ENCODE measurements at places on chromosomes 7 and 10. TPM values are rescaled to one million over a fixed set of nuclear protein-coding genes. Genes with fewer than 3 reads are reported as not detected.

- DNase-seq: no peak
These were observed 679.3 kb upstream of the IGFBP3 start for GRCh38 chr7:46600340-46600739.

GRCh38 chr7:102473271-102473991 lies 5.3 kb downstream of the POLR2J start:
- DNase-seq: peak; percentile 38

TMEM236 gene
- total RNA-seq: 0.11 TPM

- DNase-seq: no peak
These were observed 27.0 kb downstream of the RAPGEF5 start for GRCh38 chr7:22329816-22330524.

ATRNL1 gene
- total RNA-seq: 17.6 TPM

OR2A1 gene
- total RNA-seq: not detected

LRRC18 gene
- total RNA-seq: not detected

DNA sequence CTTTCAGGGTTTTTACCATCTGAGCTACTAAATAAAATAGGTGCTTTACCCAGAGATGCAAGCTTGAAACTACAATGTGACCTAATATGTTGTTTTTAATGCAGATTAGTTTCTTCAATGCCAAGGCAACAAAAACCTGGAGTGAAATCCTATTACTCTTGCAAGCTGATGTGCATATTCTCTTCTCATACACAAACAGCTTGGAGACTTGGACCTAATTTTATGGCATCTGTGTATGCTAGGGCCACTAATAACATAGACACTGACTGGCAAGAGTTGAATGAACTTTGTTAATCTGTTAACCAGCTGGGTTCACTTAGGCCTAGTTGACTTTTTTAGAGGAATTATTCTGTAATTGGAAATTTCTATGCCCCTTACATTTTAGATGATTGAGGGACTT lies 23.4 kb upstream of the SMIM30 start:
- DNase-seq: no peak

DNA sequence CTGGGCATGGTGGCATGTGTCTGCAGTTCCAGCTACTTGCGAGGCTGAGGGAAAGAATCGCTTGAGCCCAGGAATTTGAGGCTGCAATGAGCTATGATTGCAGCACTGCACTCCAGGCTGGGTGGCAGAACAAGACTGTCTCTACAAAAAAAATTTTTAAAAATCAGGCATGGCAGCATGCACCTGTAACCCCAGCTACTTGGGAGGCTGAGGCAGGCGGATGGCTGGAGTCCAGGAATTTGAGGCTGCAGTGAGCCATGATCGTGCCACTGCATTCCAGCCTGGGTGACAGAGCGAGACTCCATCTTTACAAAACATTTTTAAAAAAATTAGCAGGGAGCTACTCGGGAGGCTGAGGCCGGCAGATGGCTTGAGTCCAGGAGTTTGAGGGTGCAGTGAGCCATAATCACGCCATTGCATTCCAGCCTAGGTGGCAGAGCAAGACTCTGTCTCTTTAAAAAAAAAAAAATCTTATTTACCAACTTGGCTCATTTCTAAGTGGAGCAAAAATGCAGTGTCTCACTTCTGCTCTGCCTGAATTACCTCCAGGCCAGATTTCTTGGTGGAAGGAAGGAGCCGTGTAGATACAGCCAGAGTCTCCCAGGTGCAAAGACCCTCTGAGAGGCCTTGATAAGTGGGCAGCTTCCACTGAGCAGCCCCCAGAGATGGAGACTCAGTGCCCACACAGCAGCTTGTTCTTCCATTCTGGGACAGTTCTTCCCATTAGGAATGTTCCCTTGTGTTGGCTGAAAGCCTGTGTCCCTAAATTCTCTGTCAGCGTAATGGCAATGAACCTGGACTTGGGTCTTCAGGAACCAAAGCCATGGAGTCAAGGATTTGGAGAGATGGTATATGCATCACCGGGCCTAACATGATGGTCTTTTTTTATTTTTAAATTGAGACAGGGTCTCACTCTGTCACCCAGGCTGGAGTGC lies 30.0 kb downstream of the GTF2IRD1 start:
- DNase-seq: no peak

AOC1 gene
- 0.48 TPM for total RNA-seq

DNA sequence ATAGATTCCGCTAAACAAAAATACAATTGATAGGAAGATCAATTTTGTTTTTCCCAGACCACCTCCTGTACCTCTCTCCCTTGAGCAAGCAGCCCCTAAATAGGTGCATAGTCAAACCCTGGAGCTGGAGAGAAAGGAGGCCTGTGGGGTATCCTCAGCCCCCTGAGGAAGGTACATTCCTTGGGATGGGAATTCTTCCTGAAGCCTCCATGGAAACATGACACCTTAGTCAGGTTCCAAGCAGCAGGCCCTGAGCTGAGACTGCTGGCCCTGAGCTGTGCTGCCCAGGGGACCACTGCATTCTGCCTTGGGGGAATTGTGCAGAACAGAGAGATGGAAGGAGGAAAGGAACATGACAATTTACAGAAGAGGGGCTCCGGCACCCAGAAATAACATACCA lies 7.4 kb downstream of the HNRNPF start:
- DNase-seq: no peak

DNA sequence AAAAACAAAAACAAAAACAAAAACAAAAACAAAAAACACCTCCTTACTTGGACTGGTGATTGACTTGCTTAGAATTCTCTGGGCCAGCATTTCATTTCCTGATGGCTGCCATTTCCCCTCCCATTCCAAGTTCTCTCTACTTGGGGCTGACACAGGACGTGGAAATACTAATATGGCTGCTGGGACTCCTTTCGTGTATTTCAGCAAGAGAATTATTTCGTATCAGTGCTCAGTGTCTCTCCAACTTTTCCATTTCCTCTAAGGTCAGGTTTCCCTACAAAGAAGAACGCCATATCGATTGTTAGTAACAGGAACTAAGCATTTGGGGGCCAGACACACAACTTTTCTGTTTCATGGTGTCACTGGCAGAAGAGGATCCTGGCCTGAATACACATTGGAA lies 22.5 kb upstream of the VAX1 start:
- DNase-seq: no peak

DNA sequence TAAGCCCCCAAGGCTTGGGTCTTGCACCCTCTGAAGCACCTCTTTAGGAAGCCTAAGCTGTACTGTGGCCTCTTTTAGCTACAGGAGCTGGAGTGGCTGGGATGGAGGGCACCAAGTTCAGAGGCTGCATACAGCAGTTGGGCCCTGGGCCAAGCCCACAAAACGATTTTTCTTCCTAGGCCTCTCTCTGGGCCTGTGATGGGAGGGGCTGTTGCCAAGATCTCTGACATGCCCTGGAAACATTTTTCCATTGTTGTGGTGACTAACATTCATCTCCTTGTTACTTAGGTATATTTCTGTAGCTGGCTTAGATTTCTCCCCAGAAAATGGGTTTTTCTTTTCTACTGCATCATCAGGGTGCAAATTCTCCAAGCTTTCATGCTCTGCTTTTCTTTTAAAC lies 375.7 kb upstream of the NPSR1 start:
- DNase-seq: no peak

Data from H1 (cell line).